ENCODE measurements at places on chromosomes 3 and 15.

GRCh38 chr3:192128060-192128459 lies 599.3 kb downstream of the FGF12 start:
- DNase-seq, result no peak

GRCh38 chr3:197807969-197808587 lies 17.0 kb downstream of the LRCH3 start:
- DNase-seq, result no peak

- no peak for DNase-seq
Observed at GRCh38 chr3:196096382-196096953, 14.6 kb upstream of the TFRC start.

GRCh38 chr3:197352382-197352781 lies 54.0 kb upstream of the DLG1 start:
- no peak for DNase-seq

DNA sequence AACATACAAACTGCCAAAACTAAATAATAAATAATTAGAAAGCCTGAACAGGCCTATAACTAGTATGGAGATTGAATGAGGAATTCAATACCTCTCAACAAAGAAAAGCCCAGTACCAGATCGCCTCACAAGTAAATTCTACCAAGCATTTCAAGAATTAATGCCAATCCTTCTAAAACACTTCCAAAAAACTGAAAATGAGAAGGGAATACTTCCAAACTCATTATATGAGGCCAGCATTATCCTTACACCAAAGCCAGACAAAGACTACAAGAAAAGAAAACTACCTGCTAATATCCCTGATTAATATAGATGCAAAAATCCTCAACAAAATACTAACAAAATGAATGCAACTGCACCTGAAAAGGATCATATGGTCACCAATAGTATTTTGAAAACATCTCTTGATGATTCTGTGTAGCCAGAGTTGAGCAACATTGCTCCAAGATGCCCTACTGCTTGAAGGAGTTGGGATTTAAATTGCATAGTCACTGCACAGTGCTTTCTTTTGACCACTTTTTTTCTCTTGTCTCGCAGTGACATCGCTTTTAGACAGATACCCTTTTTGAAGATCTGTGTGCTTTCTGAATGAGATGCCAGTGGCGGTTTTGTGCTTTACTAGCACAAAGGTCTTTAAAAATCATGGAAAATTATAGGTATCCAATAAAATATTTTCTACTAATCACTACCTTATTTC lies 487.2 kb upstream of the RASGRP1 start:
- DNase-seq, result no peak

GRCh38 chr15:66462627-66463026 lies 34.9 kb downstream of the SNAPC5 start:
- no peak for DNase-seq

GRCh38 chr3:113002679-113003078 lies 11.9 kb downstream of the GTPBP8 start:
- DNase-seq, result peak; percentile 90

GRCh38 chr15:100731267-100732152 lies 129.1 kb downstream of the ASB7 start:
- DNase-seq, result no peak

DNA sequence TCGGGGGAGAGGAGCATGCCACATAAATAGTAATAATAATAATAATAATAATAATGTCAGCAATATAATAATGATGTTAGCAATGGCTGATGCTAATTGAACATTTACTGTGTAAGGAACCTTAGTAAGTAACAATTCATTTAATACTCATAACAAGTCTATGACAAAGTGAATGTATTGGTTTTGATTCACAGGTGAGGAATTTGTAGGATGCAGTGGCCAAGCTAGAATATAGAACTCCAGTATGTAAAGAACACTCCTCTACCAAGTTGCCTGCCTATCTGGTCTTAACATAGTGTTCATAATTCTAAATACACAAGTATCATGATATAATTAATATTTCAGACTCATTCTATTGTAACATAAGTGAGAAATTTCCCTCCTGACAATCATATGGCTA lies 1016.5 kb downstream of the ROBO1 start:
- DNase-seq, result no peak

DNA sequence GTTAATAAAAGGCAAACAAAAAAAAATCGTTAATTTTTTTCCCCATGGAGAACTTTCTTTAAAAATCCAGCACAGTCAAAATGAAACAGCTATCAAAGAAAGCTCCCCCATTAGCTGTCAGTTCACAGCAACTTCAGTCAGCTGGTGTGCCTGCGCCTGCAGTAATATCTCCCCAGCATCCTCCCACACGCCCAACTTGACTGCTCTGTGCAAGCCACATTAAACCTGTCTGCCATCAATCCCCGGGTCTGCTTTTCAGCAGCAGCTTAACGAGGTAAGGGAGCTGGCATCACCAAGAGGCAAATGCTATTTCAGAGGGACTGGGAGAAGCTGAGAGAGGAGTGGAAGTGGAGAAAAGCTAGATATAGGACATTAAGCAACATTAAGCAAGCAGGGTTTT lies 337.5 kb downstream of the GAP43 start:
- DNase-seq, result no peak

DNA sequence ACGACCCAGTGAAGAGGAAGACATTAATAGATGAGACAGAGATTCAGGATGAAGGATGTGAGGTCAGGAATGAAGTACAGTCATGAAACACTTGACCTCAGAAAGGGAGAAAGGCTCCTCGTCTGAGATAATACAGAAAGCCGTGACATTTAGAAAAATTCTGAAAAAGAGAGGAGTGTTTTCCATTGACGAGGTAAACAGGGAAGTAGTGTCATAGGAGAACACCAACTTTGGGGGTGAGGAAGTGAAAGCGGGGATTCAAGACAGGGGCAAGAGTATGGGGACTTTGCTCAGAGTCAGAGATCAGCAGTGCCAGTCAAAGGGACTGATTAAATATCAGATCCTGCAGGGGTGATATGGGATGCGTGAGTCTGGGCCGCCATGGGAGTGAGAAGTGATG lies 160.9 kb downstream of the PLCL2 start:
- no peak for DNase-seq
